ENCODE measurements at places on chromosomes 7 and 10.

DNA sequence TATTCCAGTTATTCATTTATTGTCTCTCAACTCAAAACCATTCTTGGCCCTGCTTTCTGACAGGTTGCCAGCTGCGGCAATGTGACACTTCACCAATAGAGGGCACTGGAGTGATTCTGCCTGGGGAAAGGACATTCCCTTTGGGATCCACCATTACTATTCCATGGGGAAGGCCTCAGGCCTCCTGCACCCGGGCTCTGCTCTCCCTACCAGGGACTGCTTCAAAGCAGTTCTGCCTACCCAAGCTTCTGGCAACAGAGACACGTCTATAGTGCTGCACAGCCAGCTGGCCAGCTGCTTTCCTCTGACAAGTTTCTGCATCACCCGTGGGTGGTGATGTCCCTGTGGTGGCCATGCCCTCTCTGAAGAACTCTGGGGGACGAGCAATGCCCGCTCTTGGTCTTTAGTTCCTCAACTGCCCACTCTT lies 163.8 kb downstream of the ELMO1 start:
- DNase-seq = no peak

DNA sequence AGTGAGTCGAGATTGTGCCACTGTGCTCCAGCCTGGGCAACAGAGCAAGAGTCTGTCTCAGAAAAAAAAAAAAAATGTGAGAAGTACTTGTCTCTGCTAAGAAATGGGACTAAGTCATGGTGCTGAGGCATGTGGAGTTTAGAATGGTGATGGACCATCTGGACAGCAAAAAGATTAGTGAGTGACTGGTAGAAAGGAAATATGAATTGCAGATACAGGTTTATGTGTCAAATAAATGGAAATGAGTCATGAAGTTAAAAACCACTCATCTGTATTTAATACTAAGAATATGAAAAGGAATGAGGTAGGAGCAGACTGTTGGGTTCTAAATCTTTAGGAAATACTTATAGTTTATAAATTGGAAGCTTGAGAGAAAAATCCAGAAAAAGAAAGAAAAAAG lies 625.7 kb upstream of the ANKRD30A start:
- DNase-seq = no peak

GRCh38 chr10:10385831-10386230 lies 631.8 kb upstream of the CELF2 start:
- DNase-seq = no peak

DNA sequence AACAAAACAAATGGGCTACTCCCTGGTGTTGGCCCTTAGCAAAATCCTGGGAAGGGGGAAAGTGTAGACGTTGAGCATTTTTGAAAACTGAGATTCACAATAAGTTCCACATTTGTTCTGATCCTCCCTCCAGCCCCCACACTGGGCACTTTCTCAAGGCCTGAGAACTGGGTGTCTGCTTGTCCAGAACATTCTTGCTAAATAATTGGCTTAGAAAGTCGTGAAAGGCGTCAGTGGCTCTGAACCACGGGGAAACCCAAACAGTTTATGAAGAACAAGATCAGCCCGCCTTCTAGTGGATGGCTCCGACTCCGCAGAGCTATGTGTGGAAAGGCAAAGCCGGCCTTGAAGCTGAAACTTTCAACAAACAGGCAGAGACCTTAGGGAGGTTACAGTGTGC lies 370.1 kb downstream of the PRPF18 start:
- no peak for DNase-seq

Measured in stimulated activated CD4-positive, alpha-beta T cell treated with anti-CD3 and anti-CD28 coated beads, TNF-alpha, amount 100 ng/mL, for 4 hours (primary cell).